ENCODE measurements at places on chromosomes 6 and 20.
A peak's percentile ranks its signal among the peaks of the same experiment; 100 is the strongest.

DNA sequence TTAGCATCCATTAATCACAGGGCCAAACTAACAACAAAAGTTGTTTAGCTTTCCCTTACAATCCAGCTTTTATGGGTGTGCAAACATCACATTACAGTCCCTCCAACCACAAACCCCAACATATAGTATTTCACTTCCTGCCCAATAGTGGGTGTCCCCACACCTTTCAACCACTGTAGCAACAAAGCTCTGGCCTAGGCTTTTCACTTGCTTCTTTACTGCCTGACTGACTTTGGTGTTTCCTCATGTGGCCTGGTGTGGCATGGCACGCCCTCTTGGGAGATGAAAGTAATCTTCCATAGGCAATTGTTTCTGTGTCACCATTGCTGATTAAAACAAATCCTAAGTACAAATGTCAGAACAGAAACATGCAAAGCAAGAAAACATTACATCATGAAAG is 46.3 kb downstream of the MCM8 start:
- no peak for DNase-seq

- no peak for DNase-seq
Measured at GRCh38 chr6:123913863-123914262, 110.2 kb downstream of the NKAIN2 start.

DNA sequence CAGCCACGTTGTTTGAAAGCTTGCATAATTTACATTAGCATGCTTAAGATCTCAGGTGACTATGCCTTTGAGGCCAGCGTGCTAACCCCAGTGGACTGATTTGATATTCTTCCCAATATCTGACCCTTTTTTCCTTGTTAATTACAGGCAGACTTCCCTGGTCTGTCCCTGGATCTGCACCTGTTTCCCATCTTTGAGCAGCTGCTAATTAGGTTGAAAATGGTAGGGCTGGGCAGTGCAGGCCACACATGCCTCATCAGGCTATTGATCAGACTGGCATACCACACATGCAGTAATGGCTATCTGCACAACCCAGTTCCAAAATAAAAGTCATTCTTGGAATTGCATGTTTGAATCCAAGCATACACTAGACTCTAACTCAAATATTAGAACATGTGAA is 164.3 kb upstream of the TFAP2D start:
- DNase-seq, result no peak

DNA sequence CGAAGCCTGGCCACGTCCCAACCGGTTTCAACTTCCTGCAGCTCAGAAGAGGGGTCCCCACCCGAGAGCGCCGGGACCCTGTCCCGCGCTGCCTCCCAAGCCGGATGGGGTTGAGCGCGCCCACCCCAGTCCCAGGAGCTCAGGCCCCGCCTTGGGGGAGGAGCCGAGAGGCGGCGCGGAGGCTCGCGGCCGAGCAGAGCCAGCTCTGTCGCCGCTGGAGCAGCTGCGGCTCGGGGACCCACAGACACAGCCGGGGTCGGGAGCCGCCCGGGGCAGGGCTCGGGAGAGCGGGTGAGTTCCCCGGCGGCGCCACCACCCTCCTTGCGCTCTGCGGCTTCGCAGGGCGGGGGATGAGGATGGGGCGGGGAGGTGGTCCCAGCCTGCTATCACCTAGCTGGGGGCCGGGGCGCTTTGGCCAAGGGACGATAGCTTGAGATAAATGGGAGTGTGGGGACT is at the start of gene PPP1R16B:
TSS of gene PPP1R16B (plus strand) at position 196 of the 456 bp plus-strand sequence. CDS start 30,229 bp downstream, outside the sequence.
- peak; percentile 65 for DNase-seq

DNA sequence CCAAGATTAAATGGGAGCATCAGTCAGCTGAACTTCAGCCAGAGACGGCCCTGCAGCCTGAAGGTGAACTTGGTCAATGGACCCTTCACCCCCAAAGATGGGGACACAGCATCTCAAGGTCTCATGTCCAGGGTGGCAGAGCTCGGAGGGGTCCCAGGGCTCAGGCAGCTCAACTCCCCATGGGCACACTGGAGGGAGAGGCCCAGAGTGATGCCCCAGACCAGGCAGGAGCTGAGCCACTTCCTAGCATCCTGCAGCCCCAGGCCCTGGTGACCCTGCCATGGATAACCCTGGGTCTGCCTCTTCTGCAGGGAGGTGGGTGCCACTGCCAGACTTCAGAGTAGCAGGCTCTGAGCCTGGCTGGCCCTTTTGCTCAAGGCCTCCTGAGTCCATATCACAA is 27.5 kb upstream of the EMILIN3 start:
- DNase-seq, result no peak

GRCh38 chr6:98975421-98975820 is 27.7 kb upstream of the FBXL4 start:
- DNase-seq, result no peak

DNA sequence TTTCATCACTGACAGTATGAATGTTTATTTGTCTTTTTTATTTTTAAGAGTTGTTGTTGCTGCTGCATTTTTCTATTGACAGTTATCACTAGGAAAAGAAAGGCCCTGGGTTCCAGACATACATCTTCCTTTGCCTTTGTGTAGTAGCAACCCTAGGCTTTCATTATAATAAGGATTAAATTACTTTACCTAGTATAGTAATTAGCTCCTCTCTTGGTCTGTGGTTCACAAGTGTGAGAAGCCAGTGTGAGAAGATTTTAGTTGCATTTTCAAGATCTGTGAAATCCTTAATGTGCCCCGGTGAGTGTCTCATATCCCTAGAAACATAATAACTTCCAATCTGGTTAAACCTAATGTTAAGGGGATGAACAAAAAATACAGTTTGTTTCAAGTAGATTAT is 799.3 kb upstream of the MAP3K7 start:
- no peak for DNase-seq

DNA sequence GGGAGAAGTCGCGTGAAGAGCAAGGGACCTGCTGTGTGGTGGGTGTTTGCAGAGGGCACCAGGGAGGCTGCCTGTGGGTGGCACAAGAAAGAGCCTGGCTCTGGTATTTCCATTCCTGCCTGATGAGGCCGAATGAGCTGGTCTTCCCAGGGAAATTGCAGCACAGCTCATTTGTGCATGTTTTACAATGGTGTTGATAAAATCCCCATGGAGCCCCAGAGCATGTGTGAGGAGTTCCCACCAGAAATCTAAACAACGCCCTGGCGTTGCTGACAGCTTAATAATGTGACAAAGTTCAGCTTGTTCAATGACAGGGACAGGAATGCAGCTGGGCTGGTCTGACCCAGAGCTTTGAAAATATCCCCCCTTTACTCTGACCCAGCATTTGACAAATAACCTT is 135.5 kb downstream of the CLIC5 start:
- no peak for DNase-seq

DNA sequence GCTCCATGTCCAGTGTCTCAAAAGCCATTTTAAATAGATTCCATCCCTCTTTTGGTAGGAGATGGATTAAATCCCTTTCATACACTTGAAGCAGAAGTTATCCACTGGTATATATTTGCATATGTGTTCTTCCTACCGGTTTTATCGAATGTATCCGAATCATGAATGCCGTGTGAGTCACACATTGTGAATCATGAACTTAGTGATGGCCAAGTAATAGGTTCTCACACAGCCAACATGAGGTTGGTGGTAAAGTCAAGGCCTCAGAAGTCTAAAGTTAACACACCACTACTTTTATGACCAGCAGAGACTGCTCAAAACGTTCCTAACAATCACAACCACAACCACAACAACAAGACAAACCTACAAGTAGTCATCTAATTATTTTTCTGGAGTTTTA is 345.5 kb downstream of the THBS2 start:
- no peak for DNase-seq

- no peak for DNase-seq
Measured at GRCh38 chr6:149079911-149080491, 237.5 kb upstream of the TAB2 start.

DNA sequence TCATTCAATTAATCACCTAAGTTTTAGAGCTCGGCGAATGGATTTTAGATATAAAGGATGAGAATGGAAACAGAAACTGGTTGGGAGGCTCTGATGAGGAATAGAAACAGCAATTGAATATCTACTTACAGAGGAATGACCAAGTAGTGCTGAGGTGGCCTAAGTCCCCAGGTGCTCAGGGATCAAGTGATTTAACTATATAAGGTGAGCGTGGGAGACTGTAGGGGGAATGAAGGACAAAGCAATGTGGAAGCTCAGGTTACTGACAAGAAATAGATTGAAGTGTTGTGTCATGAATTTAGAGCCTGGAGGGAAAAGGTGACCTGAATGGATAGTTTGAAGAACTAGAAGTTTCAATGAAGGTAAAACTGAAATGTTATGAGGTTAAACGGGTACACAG is 495.4 kb upstream of the SOX4 start:
- no peak for DNase-seq

GRCh38 chr6:78347191-78347916 is 520.0 kb upstream of the IRAK1BP1 start:
- DNase-seq, result no peak

DNA sequence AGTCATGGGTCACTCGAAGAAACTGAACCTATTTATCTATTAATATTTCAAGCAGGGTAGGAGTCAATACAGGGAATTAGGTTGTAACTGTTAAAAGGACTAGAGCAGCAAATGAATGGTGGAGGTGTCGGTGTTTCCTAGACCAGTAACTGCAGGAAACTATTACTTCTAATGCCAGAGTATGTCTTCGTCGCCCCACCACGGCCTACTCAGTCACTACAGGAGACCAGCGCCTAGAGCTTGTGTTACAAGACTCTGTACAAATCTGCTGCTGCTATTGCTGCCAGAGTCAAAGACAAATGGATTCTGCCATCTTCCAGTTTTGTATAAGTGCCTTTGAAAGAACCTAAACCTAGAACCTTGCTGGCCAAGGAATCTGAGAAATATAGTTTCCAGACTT is 343.9 kb downstream of the SOX4 start:
- no peak for DNase-seq

DNA sequence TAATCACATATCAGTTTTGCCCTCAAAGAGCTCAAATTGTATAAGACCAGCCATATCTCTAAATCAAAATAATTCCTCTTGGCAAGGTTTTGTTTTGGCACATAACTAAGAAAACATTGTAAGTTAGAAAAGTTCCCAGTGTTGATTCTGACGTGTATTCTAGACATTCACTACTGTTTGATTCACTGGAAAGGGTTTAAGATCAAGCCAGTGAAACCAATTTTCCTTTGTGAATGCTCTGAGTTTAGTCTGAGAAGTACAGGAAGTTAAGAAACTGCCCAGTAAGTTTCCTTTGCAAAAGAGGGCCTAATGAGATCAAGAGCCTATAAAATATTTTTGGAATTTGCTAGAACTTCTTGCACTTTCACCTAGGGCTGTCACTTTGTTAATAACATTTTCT is 143.0 kb downstream of the FNDC1 start:
- DNase-seq, result no peak

- DNase-seq, result no peak
Measured at GRCh38 chr6:116536216-116536621, 9.3 kb downstream of the TRAPPC3L start.

DNA sequence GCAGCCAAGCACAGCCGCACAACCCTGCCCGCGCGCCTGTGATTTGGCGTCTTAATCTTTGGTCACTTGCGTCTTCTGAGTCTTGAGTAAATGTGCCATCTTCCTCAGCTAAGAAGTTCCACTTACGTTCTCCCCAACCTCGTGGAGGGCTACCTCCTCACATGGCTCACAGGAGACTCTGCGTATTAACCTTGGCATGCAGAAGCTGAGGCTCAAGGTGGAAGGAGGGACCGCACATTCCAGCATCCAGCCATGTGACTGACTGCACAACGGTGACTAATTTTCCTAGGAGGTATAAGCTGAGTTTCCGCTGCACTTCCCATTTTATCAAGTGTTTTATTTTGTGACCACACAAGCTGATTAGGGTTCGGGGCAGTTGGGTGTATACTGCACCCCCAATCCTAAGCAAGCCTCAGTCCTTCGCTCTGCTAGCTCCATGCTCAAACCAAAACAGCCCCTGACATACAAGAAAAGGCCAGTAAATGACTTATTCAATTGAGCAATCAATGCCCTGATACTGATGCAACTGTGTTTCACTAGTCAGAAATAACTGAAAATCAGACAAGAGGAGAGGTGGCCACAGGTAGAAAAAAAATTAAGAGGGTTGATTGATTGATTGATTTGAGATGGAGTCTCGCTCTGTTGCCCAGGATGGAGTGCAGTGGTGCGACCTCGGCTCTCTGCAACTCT is 7.0 kb downstream of the BEND3 start:
- no peak for DNase-seq

GRCh38 chr6:155701342-155701741 is 245.7 kb upstream of the NOX3 start:
- DNase-seq, result no peak

DNA sequence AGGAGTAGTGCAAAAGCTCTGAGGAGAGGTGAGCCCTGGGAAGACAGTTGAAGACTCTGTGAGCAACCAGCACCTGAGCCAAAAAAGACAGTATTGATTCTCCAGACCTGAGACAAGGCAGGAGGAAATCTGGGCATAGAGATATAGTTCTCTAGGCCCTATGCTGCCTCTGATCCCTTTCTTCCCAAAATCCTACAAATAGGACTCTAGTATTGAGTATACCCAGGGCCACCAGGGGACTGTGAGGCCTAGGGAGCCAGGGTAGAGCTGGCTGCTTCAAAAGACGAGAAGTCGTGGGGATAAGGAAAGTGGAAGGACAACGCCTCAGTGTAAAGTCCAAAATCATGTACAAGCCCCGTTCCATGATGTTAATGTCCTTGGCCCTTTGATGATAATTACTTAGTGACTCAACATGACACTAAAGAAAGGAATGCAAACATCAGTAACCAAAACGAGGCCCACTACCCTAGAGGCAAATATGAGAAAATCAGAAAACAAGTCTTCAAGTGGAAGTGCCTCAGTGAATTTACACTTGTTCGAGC is 197.3 kb upstream of the PROKR2 start:
- DNase-seq, result no peak

- DNase-seq, result no peak
Measured at GRCh38 chr6:90193359-90193758, 103.3 kb downstream of the BACH2 start.

- no peak for DNase-seq
Measured at GRCh38 chr20:19026121-19026878, 186.1 kb upstream of the SLC24A3 start.

DNA sequence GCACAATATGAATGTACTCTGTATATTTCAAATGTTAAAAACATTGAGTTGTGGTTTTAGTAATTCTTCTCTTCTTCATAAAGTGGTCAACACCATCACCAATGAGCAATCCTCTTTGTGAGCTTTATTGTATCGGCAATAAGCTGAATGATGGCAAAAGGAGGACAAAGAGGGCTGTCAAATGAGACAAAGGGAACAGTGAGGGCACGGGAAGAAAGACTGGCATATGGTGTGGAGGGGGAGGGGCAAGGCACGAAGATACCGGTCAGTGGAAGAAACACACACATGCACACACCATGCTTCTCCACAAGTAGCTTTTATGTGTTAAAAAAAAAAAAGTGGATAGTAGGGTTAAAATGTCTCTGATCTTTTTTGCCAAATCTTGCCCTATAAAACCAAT is 506.8 kb upstream of the CITED2 start:
- DNase-seq, result no peak
